Right ventricle myocardium superior (tissue), 1 donor: ENCODE measurements at places on chromosomes 4 and X.
A peak's percentile ranks its signal among the peaks of the same experiment; 100 is the strongest.

DNA sequence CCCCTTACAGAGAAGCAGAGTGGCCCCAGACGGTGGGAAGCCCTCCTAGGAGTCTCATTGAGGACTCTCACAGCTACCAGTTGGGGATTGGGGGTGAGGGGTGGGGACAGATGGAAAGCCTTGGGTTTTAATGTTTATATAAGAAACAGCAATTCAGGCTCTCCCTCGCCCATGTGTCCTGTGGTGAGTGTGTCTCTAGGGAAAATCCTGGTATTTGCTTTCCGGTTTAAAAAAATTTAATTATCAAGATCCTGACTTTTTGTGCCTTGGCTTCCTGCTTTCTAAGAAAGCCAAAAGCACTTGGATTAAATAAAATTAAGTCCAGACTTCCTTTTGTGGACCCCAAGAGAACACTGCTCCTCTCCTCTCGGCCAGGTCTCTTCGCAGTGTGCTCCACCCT is 93.8 kb downstream of the SOWAHB start:
- no peak for DNase-seq

- DNase-seq = no peak
Observed at GRCh38 chrX:54708404-54708803, 89.7 kb downstream of the ITIH6 start.

GRCh38 chrX:124028182-124028581 is 66.7 kb downstream of the STAG2 start:
- DNase-seq = no peak

- DNase-seq = peak; percentile 75
Observed at GRCh38 chr4:53497487-53498244, 93.6 kb downstream of the LNX1 start.
